ENCODE measurements at places on chromosomes 4 and X. TPM values are rescaled to one million over a fixed set of nuclear protein-coding genes. Genes with fewer than 3 reads are reported as not detected.
A peak's percentile ranks its signal among the peaks of the same experiment; 100 is the strongest.

NXF2B gene
- total RNA-seq = not detected

- DNase-seq = peak; percentile 70
These were observed 49.5 kb downstream of the PHEX start for GRCh38 chrX:22081475-22082092.

GRCh38 chr4:165118256-165118909 is 5.7 kb upstream of the TMEM192 start:
- DNase-seq = no peak

GRCh38 chr4:38567457-38567856 is 96.5 kb upstream of the KLF3 start:
- DNase-seq = no peak

GRCh38 chr4:105924341-105924740 is 29.1 kb downstream of the NPNT start:
- no peak for DNase-seq

DNA sequence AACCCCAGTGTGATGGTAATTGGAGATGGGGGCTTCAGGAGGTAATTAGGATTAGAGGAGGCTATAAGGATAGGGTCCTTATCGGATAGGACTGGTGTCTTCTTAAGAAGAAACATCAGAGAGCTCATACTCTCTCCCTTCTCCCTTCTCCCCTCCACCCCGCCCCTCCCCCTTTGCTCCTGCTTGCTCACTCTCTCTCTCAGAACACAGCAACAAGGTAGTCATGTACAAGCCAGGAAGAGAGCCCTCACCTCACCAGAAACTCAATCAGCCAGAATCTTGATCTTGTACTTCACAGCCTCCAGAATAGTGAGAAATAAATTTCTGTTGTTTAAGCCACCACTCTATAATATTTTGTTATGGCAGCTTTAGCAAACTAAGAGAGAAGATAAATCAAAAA is 4.5 kb downstream of the DDX60L start:
- DNase-seq = no peak

GRCh38 chr4:115515366-115515765 is 401.9 kb upstream of the NDST4 start:
- no peak for DNase-seq

- peak; percentile 90 for DNase-seq
These were observed 886 bp upstream of the WWC2 start for GRCh38 chr4:183098019-183098722.

All from aorta (tissue), 5 donors.